Hematopoietic multipotent progenitor cell (in vitro differentiated cells): ENCODE measurements at places on chromosomes 11 and 22.

GRCh38 chr22:38733329-38733723, 22.5 kb downstream of the SUN2 start:
- peak; percentile 56 for DNase-seq

DNA sequence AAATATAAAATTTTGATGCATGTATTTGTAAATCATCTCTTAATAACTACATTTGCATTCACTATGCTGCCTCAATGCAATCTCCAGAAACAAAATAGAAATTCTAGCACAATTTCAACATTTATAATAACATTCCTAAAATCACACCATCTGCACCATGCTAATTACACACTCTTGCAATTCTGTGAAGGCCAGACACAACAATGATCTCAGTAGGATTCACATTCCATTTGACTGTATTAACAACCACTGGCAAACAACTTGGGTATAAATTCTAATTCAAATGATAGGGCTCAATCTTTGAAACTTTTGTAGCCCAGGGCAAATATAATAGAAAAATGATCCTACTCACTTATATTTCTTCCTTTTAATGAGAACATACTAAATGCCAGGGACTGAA, 25.9 kb downstream of the RAB6A start:
- DNase-seq: no peak

DNA sequence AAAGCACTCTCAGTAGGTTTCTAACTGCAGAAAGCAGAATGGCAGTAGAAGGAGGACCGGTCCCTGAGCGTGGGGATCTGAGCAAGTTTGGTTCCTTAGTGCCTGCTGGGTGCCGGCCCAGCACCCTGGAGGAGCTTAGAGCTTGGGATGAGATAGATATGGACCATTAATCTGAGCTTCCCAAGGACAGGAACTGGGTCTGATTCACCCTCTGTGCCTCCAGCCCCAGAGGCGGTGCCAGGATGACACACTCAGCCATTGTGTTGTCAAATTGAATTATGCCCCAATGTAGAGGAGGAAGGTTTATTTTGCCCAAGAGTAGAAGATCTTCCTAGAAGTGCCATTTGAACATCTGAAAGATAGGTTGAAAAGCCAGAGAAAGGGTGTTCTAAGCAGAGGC, 4.3 kb downstream of the ZC3H7B start:
- DNase-seq: no peak

DNA sequence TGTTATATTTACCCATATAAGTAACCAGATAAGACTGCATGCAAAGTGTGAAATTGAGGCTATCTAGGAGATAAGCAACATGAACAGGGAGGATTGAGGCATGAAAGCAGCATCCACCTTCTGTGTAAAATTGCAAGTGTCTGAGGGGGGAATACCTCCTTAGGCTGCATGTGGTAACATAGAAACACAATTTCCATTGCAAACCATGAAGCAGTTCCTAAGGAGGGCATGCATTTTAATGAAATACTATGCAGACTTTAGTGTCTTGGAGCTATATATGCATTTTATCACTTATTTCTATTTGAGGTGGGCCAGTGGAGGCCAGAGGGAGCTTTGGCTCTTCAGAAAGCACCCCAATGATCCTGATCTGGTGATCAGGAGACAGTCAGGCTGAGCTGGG, 160.2 kb downstream of the C11orf91 start:
- DNase-seq: no peak

DNA sequence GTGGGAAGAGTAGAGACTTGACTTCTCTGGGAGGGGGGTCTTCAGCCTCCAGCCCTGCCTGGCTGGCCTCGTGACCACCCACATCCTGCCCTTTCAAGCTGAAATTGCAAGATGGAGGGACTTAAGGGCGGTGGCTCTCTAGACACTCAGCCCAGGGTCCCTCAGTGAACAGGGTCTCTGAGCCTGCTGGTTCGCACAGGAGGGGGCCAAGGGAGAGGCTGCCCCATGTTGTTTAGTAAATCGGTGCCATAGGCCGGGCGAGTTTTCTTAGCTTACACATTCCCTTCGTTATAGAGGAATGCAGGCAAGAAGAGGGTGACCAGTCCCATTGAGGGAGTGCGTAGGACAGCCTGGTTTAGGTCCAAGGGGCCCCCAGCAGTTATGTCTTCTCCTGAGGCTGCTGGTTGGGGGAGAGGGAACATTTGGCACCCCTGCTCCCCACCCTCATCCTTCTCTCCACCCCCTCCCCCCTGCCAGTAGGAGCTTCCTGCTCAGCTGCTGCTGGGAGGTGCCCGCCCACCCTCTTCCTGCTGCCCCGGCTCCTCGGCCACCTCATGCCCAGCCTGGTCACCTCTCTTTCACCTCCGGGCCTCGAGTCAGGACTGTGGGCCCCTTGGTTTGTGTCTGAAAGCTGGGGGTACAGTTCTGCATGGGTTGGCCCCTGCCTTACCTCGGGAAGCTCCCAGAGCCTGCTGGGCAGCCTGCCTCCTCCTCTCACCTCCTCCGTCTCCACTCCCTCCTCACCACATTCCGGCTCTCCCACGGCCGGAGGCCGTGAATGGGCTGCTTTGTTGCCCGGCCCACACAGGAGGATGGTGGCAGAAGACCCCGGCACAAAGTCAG, 3.9 kb downstream of the FRMD8 start:
- no peak for DNase-seq

DNA sequence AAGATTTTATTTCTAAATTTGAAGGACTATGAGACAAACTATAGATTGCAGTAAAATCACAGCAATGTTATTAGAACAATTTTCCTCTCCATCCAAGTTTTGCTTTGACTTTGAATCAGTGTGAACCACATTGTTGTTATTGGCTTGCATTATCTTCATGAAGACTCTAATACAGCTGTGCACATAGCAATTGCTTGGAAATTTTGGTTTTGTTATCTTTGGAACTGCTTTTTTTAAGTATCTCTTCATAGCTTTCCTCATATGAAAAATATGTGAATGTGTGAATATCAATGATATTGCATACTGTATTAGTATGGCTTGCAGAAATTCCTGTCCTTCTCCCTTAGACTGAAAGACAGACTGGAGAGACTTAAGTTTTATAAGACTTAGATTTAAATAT, 666.6 kb downstream of the LUZP2 start:
- DNase-seq: no peak

DNA sequence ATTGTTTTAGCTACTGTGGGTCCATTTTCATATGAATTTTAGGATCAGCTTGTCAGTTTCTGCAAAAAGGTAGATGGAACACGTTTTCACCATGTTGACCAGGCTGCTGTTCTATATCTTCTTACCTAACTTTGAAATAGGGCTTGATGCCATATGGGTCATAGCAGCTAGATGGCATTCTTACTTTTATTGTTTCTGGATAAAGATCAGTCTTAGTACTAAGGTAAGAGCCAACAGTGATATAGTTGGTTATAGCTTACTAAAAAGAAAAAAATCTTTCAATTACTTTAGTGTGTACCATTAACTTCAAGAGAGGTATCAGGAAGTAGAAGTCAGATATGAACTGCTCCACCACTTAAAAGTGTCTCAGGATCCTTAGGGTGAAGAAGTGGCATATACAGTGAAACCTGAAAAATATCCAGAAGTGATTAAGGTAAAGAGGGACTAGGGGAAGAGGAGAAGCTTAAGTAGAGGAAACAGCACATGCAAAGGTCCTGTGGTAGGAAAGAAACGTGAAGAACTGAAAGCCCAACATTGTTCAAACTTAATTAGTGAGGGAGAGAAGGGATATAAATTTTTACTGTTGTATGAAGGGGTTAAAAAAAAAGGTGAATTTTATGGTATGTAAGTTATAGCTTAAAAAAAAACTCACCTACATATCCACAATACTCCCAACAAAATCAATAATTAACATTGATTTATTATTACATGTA, 59.9 kb upstream of the B3GNT6 start:
- no peak for DNase-seq

- DNase-seq: peak; percentile 32
Observed at GRCh38 chr11:13487661-13488030, 8.2 kb downstream of the PTH start.

DNA sequence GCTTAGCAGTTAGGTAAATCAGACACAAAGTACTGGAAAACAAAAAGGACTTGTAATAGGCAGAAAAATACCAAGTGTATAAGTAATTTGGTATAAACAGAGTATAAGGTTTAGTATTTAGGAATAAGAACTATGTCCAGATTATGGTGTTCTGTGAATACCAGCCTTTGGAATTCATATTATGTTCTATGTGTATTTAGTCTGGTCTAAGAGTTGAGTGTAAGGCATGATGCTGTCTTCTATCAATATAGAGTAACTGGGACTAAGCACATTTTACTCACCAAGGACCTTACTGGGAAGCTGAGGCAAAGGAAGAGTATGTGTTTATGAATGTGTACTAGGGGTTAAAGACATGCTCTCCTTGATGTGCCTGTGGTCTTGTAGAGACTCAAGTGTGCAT, 9.5 kb downstream of the SDHD start:
- no peak for DNase-seq

DNA sequence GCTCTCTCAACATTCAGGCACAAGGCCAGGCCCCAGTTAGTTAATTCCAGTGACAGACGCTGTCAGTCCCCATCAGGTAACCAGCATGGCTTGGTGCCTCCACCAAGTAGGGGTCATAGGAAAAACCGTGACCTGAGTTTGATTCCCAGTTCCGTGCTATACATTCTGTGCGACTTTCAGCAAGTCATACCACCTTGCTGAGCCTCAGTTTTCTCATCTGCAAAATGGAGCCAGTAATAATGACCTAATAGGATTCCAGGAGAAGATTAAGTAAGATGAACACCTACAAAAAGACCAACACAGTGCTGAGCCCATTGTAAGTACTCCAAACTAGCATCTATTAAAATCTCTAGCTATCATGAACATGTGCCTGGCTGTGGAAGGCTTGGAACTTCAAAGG, 24.8 kb upstream of the LRRC55 start:
- DNase-seq: no peak

DNA sequence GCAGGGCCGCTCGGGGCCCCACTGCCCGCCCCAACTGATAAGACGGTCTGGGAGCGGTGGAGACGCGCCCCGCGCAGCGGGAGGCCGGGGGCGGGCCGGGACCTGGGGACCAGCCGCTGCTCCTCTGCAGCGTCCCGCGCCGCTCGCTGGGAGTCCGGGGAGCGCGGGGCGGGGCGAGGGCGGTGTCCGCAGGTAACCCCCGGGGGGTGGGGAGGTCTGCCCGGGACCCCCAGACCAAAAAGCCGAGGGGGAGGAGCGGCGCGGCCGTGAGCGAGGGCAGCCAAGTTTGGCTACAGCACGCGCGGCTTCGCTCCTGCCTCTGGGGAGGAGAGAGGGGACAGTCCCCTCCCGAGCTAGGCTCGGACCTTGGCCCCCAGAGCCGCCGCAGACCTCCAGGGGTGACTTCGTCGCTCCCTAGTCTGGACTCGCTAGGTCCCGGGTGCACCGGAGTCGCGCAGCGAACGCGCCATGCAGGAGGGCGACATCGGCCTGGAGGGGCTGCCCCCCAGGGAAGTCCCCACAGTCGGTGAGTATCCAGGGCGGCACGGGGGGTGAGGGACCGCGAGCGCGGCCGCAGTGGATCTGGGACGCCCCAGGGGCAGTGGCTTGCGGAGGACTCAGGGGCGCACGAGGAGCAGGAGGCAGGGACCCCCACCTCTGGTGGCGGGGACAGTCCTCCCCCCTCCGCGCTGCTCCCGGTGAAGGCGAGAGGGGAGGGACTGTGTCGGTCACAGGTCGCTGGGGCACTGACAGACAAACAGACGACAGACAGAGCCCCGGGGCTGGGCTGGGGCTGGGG, 92.3 kb upstream of the ANO1 start:
- no peak for DNase-seq

- no peak for DNase-seq
Observed at GRCh38 chr11:71987521-71987920, 11.2 kb upstream of the IL18BP start.

DNA sequence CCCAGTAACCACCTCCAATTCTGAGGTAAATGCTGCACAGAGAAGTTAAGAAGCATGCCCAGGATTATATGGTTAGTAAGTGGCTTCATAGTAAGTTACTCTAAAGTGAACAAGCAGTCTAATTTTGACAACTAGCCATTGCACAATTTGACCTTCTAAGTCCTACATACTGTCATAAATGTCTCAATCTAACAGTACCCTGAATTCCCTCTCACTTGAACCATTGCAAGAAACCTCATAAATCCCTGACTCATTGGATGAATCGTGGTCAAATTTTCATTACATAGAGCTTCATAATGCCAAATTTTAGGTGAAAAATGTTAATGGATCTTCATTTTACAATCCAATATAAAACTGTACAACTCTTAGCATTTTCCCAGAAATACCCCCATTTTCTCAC, 217.3 kb upstream of the GRIA4 start:
- DNase-seq: no peak

DNA sequence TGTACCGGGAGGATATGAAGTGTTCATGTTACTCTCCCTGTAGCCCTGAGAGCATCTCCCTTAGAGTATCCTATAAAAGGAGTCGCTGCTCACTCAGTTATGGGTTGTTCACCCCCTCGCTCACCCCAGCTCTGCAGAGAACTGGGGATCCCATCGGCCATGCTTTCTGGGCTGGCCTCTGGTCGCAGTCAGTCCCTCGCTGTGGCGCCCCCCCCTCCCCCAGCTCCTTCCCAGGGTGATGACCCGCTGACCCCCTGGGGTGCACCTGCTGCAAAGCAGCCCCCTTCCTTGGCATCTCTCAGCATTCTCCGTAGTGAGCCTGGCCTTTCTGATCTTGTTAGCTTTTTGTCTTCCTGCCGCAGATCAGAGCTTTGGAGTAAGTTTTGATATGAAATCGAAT, 10.3 kb upstream of the PARVG start:
- no peak for DNase-seq

- no peak for DNase-seq
Observed at GRCh38 chr22:46389081-46389480, 53.6 kb downstream of the TRMU start.

GRCh38 chr11:115716080-115716479, 211.9 kb upstream of the CADM1 start:
- DNase-seq: no peak

DNA sequence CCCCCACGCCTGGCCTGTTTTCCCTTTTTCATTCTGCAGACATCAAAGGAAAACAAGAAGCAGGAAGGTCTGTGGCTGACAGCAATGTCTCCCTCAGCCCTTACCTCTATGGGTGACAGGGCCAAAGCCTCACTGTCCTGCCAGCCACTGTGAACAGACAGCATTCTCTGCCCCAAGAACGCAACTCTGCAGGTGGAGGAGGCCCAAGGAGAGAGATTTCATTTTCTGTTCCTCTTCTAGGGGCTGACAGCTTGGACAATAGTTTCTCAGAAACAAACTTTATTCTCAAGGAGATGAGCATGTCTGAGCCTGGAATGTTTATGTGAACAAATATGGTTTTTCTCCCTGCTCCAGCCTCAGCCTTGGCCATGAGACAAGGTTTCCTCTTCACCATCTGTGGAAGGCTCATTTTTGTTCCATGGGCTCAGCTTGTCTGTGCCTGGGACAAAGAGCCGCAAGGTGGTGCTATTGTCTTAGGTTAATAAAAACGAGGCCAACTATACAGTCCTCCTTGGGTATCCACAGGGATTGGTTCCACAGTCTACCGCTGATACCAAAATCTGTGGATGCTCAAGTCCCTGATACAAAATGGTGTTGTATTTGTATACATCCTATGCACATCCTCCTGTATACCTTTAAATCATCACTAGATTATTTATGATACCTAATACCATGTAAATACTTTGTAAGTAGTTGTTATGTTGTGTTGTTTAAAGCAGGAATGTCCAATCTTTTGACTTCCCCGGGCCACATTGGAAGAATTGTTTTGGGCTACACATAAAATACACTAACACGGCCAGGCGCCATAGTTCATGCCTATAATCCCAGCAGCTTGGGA, 5.8 kb downstream of the PIWIL3 start:
- DNase-seq: peak; percentile 31

GRCh38 chr22:29553351-29554224, at the start of gene THOC5:
Gene THOC5 (minus strand): TSS chr22:29553757. CDS start chr22:29549147, 4,610 bp downstream.
- peak; percentile 95 for DNase-seq
